ENCODE measurements at places on chromosomes 2 and 18.

DNA sequence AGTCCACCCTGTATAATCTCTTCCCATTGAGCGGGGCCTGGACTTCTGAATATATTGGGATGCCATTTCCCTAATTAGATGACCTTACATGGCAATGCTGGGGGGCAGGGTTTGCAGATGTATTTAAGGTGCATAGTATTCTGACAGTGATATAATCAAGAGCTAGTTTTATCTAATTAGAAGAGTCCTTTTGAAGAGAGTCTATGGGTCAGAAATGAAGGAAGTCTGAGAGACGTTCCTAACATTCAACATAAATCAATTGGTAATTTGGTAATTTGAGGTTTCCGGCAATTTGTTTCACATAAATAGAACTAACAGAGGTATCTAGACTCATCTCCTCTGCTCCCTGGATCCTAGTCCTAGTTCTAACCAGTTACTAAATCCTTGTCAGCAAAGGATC is 25.7 kb upstream of the UXS1 start:
- no peak for DNase-seq

GRCh38 chr2:235781775-235782174 is 287.9 kb downstream of the AGAP1 start:
- no peak for DNase-seq

- no peak for DNase-seq
Measured at GRCh38 chr2:148184976-148185375, 164.1 kb downstream of the MBD5 start.

GRCh38 chr2:179049203-179049545 is 763 bp downstream of the CCDC141 start:
- no peak for DNase-seq

- no peak for DNase-seq
Measured at GRCh38 chr18:51275712-51276476, 78.4 kb upstream of the MEX3C start.

DNA sequence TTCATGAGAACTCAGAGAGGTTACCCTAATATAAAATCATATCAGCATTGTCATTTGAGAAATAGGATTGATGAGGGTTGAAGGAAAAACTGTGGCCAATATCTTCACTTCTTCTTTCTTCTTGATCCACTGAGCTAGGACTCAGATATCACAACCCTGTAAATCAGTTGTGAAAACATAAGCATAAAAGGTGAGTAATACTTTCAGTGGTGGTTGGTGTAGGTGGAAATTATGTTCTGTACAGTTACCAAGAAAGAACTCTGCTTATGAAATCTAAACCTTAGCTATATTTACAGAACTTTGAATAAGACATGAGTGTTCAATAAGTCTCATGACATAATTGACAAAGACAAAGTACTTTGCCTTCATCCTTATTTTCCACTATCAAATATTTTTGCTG is 56.3 kb downstream of the PAX3 start:
- no peak for DNase-seq

DNA sequence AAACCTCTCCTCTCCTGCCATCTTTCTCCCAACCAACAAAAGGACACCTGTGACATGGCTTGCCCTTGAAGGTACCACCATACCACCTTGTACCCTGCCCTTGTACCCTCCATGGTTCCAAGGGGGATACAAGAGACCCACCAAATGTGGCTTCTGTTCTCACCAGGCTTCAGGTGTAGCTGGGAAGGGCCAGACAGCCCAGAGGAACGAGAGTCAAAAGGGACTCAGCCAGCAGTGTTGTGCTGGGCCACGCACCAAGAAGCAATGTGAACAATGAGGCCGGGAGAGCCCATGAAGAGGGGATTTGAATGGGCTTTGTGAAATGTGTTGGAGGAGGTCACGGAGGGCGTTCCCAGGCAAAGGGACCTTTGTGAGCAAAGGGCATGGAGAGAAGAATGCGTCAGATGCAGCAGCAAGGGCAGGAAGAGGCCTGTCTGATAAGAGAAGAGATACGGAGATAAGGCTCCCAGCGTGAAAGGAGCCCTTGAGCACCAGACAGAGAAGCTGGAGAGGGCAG is 48.6 kb downstream of the PLB1 start:
- DNase-seq: no peak

DNA sequence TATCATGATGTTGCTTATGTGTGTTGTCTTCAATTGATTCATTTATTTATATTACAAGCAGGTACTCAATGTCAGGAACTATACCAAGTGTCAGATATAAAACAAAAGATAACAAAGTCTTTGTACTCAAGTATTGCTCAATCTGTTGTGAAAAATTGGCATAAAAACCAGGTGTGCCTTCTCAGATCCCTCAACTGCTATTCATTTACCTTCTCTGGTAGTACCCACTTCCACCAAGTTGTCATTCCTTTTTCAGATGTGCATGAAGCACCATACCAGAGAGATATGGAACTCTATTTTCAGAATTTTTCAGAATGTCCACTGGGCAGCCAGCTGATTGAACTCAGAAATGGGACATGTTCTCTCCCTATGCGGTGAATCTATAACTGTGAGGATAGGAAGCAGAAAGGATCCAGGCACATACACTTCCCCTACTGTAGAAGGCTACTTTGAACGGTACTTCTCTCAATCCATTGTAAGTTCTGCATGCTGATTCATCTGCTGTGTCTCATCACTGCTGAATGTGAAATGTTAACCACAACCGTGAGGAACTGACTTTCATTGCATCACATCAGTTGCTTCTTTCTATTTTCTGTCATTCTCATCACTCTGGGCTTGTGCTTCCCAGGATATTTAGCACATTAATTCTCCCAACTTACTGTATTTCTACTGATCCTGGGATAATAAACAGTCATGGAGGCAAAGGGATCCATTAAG is 1621.3 kb downstream of the SUCLG1 start:
- peak; percentile 62 for DNase-seq

DNA sequence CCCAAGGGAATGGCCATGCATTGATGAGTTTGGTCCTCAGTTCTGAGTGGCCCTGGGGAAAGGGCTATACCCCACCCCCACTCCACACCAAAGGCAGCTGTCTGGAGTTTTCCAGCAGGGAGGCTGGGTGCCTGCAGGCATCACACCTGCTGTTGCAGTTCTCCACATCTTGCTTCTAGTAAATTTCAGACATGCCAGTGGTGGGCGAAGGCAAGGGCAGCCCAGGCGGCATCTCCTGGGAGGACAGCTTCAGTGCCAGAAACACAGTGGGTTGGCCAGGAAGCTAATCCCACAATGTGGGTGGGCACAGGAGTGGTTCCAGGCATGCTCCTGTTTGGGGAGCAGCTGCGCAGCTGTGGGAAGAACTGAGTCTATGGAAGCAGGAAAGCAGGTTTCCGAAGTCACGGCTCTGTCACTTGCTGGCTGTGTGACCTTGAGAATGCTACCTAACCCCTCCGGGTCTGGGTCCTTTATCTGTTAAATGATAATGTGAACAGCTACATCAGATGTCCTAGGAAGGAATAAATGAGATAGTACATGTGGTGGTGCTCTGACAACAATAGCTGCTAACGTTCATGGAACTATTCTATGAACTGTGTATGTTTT is 84.6 kb upstream of the SPTBN1 start:
- DNase-seq: no peak

- no peak for DNase-seq
Measured at GRCh38 chr2:66665124-66665984, 230.4 kb downstream of the MEIS1 start.

GRCh38 chr2:159891917-159892730 is 94.1 kb upstream of the CD302 start:
- peak; percentile 59 for DNase-seq

DNA sequence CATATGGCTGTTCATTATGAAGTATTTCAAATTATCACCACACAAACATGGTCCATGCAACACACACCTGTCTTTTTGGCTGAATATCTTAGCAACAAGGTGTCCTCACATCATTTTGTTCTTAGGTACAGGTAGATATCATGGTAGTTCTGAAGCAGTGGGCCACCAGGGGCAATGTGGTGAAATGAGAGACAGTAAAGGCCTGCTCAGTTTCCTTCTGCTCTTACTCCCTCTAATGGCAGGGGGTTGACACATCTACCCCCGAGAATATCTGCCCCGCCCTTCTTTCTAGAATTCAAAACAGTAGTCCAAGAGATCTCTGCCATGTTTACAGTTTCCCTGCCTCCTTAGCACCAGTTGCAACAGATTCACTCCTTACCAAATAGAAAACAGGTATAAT is 147.0 kb upstream of the KLHL14 start:
- DNase-seq: peak; percentile 74

DNA sequence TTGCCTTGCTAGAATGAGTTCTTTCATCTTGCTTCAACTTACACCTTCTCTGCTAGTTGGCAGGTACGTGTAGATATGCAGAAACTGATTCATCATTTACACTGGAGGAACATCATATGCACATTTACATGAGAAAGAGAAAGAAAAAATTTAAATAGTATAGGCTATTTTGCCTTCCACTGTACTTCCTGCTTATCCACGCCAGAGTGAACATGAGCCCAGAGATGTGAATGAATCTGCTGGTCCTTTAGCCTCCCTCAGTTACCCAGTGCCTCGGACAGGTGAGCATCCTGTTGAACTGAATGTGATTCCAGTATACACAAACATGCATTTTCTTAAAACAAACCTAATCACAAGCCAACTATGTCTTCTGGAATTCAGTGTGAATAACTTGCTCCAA is 83.6 kb downstream of the SESTD1 start:
- DNase-seq: no peak

GRCh38 chr2:24247592-24247991 is 72.7 kb downstream of the FAM228A start:
- no peak for DNase-seq

Data from RKO (cell line).